ENCODE measurements at places on chromosomes 4 and X.

DNA sequence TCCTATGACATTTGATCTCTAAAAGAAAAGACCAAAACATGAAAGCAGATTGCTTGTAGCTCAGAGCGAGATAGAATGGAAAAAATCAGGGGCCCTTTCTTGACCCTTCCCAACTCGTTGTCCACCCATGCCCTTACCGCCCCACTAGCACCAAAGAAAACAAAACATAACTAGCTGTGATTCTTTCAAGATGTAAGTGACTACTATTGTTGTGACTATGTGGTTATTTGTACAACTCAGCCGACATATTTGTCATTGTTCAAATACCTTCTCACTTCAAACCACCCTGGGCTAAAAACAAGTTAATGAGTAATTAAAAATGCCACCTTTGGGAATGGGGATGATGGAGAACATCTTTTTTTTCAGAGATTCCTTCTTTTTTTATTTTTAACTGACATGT, 171.2 kb upstream of the GPC4 start:
- no peak for DNase-seq

DNA sequence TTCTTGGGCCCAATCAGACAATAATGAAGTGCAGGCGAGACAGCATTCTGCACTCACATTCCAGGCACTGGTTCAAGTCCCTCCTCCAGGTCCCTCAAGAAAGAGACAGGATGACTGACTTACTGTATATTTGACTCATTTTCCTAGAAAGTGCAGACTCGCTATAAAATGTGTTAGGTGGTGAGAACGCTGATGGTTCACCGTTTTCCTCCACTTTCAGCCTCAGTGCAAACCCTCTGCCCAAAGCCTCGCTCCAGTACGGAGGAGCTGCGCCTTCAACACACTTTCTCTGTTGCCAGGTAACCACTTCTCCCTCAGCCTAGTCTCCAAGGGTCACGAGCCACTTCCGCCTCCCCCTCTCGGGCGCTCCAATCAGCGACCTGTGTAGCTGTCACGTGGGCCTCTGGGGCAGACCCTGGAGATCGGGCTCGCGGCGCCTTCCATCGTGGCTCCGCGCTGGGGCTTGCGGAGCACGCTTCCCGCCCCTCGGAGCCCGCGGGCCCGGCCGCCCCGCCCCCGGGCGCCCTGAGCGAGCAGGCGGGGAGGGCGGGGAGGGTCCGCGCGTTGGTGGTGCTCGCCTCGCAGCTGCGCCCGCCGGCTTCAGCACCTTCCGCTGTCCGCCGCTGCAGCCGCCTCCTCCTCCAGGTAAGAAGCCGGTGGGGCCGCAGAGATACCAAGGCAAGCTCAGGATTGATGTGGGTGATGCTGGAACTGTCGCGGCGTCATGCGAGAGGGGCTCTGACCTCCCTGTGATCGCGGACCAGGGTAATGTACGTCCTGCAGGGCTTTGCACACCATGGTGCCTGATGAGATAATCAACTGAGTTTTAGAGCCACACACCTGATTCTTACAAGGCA, at the start of gene WDR17:
WDR17 (plus strand) TSS at position 407 of the 857 bp plus-strand sequence. CDS start 45,740 bp downstream, outside the sequence.
- DNase-seq: peak; percentile 72

GRCh38 chr4:96164814-96165351, 325.0 kb downstream of the PDHA2 start:
- DNase-seq: no peak

DNA sequence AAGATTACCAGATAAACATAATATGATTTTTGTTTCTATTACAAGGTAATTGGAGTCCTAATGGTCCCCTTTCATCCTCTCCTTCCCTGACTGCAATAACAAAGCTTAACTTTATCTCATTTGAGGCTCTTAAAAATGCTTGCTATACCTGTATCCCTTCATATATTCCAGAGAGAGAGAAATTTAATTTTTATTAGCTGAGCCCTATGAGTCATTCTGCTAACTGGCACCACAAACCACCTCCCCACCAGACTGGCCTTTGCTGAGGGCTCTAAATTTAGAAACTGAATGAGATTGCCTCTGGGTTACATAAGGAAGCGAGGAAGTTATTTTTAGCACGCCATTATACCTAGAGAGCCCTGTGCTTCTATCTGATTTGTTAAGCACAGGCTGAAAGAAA, 27.4 kb downstream of the CBLL2 start:
- DNase-seq: no peak

GRCh38 chr4:172514011-172514410, 654.6 kb upstream of the GALNT7 start:
- DNase-seq: no peak

- no peak for DNase-seq
Measured at GRCh38 chrX:138349351-138349750, 362.2 kb downstream of the FGF13 start.

- DNase-seq: no peak
Measured at GRCh38 chr4:110627977-110628662, 5.2 kb upstream of the PITX2 start.

DNA sequence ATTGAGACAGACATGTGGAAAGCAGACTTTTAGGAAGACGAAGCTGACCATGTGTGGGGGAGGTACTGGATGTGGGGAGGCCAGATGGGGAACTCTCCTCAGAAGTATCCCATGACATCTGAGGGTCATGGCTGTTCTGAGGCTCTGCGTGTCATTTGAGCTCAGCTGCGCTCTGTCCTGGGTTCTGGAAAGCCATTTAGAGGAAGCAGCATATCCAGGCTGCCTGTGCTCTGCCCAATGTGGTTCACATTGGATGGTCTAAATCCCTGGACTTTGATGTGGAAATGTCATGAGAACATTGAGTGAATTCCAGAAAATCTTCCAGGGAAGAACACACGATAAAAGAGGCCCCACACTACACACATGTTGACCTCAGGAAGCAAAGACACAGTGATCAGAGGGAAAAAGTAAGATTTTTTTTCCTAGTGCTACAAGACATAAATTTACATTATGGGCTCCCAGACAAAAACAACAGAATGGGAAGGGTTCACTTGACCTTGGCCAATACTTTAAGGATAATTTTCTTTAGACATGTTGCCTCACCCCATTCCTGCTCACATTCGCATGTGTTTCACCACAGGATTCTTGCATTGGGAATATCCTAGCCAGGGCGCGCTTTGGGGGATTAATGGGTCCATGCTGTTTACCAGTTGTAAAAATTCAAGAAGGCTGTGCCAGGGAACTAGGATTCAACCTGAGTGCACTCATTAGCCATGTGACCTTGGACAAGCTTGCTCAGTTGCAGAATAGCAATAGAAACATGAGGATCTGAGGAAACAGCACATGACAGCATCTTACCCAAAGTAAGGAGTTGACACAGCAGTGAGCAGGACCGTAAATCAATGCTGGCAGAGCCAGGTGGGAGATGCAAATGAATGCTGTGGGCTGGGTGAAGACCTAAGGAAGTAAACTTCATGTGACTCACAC, 73.2 kb upstream of the C1QTNF7 start:
- DNase-seq: no peak

DNA sequence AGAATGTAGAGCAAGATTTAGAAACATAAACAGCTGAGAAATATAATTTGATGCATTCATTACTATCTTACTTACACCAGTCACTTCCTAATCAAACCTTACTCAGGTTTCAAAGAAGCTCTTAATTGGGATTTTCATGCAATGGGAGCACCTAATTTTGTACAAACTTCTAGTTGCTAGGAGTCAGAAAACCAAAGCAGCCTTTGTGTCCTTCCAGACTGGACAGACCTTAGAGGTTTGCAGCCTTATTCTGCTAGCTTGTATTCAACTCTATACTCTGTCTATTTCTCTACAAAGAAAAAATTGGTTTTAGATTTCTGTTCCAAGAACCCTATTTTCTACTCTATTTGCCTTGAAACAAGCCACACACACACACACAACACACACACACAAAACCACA, 19.4 kb downstream of the GABRA2 start:
- no peak for DNase-seq

GRCh38 chr4:82865592-82865991, 25.4 kb downstream of the SEC31A start:
- DNase-seq: no peak

- no peak for DNase-seq
Measured at GRCh38 chr4:955161-955921, 18.0 kb downstream of the DGKQ start.

GRCh38 chr4:2423066-2423465, 4.3 kb downstream of the CFAP99 start:
- no peak for DNase-seq

DNA sequence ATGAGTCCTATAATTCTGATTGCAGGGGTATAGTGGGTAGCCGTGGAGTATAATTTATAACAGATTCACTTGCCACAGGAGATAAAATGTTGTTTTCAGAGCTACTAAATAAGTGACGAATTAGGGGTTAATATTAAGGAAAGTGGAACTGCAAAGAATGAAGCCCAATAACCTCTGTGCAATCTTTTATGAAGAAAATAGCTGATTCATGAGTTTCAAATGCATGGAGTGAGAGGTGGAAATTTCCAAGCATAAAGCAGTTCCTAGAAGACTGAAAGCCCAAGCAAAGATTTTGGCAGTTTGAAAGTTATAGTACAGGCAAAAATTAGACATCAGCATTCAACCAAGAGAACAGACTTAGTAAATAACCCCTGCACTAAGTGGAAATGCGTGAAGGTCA, 1782.4 kb upstream of the PCDH10 start:
- DNase-seq: no peak

DNA sequence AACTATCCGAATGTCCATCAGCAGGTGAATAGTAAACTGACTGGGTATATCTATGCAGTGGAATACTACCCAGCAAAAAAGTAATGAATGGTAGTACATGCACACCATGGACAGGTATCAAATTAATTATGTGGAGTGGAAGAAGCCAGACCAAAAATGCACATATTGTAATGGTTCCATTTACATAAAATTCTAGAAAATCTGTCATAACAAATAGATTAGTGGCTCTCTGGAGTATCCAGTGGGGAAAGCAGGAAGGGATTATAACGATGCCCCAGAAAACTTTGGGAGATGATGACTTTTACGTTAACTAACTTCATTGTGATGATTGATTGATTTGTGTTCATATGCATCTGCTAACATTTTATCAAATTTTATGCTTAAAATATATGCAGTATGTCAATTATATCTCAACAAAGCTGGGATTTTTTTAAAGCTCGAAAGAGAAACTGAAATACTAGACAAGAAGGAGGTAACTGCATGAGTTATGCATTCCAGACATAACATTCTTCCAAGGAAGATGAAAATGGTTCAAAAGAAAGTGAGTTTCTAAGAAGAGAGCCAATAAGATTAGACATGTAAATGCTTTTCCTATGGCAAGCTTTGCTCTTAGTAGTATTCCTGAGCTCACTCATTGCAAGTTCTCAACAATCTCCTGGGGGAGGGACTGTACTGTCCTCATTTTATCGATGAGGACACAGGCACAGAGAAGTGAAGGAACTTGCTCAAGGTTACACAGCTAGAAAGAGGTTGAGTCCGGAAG, 58.6 kb upstream of the MSX1 start:
- no peak for DNase-seq

- DNase-seq: no peak
Measured at GRCh38 chr4:10622728-10623127, 61.8 kb downstream of the CLNK start.

DNA sequence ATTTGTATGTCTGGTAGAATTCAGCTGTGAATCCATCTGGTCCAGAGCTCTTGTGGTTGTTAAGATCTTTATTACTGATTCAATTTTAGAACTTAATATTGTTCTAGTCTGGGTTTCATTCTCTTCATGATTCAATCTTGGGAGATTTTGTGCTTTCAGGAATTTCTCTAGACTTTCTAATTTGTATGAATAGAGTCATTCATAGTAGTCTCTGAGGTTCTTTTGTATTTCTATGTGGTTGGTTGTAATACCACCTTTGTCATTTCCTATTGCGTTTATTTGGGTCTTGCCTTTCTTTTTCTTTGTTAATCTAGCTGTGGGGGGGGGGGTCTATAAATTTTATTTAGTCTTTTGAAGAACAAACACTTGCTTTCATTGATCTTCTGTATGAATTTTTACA, 824.8 kb upstream of the GALNTL6 start:
- no peak for DNase-seq

DNA sequence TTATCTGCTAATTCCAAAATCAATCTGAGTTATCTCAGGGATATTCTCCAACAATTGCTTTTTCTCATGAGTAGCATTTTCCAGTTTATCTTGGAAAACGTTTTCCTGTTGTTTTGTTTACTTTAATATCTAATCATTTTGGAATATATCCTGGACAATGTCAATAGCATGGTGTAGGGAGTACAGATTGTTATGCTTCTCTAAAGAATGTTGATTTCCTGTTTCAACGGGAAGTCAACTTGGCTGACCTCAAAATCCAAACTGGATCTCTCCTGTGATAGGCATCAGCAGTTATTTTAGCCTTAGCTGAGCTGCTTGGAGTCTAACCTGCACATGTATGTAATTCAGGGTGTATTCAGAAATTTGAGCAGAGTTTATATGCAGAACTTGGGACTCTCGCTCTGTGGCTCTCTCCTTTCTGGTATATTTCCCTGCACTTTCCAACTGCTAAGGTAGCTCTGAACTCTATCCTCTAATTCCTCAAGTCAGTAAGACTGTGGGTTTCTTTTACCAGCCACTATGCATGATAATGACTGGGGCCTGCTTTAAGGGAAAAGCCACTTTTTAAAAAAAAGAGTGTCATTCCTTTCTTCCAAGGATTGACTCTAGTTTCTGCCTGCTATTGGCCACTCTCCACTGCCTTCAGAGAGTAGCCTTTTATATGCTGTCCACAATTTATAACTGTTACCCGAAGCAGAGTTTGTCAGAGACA, 7.7 kb downstream of the PRSS48 start:
- DNase-seq: no peak

- no peak for DNase-seq
Measured at GRCh38 chr4:80073473-80074008, 512 bp upstream of the ANTXR2 start.

- no peak for DNase-seq
Measured at GRCh38 chr4:154485127-154485773, 6.3 kb downstream of the DCHS2 start.

GRCh38 chr4:72314869-72315268, 254.2 kb downstream of the ADAMTS3 start:
- DNase-seq: no peak

DNA sequence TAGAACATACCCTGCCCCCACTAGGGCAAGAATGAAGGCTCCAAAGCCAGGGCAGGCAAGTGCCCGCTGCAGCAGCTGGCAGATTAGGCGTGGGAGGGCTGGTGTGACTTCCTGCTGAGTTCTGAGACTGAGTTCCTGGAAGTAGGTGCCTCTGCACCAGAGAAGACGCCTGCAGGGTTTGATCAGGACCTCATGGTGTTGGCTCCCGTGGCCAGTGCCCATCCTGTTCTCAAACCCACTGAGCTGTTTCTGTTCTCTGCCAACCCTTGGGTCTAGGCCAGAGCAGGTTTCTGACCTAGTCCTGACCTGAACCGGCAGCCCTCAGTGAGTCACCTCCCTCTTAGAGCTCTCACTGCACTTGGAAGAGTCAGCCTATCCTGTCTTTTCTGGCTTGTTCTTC, 220.7 kb downstream of the HS6ST2 start:
- DNase-seq: peak; percentile 2

DNA sequence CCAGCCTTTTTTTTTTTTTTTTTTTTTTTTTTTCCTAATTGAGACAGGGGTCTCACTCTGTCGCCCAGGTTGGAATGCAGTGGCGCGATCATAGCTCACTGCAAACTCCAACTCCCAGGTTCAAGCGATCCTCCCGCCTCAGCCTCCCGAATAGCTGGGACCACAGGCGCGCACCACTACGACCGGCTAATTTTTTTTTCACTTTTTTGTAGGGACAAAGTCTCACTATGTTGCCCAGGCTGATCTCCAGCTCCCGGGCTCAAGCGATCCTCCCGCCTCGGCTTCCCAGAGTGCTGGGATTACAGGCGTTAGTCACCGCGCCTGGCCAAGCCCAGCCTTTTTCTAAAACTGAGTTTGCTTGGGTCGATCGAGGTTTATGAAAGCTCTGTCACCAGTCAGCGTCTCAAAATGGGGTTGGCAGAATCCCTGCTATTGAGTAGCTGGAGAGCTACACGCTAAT, 1.3 kb upstream of the OTUD5 start:
- DNase-seq: no peak
